Fibroblast of lung (primary cell): ENCODE measurements at places on chromosomes 13 and 19.

DNA sequence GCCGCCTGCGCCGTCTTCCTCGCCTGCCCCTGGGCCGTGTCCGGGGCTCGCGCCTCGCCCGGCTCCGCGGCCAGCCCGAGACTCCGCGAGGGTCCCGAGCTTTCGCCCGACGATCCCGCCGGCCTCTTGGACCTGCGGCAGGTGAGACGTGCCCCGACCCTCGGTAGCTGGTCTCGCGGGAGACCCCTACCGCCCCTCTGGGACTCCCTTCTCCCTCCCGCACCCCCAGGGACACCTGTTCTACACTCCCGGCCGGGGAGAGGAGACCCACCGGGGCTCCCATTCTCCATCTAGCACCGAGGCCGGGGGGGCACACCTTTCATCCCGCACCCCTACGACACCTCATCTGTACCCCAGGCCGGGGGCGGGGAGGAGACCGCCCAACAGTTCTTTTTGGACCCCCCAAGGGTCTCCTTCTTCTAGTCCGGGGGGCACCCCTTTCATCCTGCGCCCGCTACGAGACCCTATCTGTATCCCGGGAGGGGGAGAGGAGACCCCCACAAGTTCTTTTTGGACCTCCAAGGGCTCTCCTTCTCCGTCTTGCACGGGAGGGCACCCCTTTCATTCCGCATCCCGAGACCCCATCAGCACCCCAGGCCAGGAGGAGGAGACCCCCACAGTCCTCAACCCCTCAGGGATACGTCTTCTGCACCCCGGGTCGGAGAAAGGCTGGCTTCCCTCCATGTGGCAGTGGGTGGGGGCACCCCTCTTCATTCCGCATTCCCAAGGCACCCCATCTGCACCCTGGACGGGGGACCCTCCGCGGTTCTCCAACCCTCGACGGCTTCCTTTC is 533 bp downstream of the TNFSF9 start:
- no peak for DNase-seq

DNA sequence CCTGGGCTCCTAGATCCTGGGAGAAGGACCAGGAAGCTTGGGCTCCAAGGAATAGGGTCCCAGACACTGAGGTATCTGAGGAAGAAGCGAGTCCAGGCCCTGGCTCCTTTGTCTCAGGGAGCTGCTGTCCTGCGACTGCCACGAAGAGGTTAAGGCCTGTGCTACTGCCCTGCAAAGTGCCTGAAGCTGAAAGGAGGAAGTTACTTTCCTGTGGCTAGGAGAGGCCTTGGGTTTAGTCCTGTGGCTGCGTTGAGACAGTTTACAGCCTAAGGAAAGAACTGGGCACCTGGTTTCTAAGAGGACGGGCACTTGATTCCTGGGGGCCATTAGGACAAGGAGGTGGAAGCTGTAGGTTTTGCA is 2.8 kb downstream of the MYADM start:
- DNase-seq, result peak; percentile 20

- DNase-seq, result peak; percentile 58
Observed at GRCh38 chr13:60431108-60431700, 34.2 kb downstream of the TDRD3 start.

DNA sequence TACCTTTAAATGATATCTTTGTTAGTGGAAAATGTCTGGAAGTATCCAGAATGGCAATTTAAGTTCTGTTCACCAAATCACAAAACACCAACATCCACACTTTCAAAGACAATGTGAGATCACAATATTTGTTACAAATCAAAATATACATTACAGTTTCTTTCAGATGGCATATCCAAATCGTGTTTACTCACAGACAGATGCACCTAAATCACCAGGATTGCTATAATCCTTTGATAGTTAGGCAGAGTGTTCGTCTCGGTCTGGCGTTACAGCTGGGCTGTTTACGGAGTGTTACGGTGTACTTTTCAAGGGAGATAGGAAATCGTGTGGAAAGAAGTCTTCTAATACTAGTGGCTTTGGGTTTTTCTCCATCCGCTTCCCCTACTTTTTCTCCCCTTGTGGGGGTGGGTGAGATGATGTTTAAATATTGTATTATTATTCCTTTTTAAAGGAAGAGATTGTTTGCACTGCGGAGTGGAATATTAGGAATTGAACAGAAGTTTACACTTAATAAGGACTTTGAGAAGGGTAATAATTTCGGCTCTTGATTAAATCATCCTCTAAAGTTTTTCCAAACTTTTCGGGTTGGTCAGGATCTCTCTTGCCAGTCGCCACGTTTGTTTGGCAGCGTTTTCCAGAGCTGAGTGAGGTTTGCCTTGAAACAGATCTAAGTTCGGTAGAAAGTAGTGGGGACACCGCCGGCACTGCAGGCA is 1.8 kb downstream of the MAB21L1 start:
- no peak for DNase-seq

DNA sequence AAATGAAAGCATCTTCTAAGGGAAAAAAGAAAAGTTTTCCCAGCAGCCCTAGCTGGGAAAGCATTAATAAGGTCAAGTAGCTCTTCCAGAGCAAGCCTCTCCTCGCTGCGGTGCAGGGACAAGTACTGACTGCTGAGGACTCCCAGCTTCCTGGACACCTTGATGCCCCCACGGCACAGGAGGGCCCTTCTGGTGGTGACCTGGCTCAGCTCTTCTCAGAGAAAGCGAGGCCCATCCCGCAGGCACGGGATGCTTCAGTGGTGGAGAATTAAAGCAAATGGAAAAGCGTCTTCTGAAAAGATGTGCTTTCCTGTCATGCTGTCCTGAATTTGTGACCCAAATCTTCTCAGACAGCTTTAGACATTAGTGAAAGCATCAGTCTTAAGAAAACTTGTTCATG is 38.8 kb upstream of the LATS2 start:
- DNase-seq, result no peak

GRCh38 chr19:13163609-13164342 is 13.6 kb downstream of the IER2 start:
- peak; percentile 85 for DNase-seq

DNA sequence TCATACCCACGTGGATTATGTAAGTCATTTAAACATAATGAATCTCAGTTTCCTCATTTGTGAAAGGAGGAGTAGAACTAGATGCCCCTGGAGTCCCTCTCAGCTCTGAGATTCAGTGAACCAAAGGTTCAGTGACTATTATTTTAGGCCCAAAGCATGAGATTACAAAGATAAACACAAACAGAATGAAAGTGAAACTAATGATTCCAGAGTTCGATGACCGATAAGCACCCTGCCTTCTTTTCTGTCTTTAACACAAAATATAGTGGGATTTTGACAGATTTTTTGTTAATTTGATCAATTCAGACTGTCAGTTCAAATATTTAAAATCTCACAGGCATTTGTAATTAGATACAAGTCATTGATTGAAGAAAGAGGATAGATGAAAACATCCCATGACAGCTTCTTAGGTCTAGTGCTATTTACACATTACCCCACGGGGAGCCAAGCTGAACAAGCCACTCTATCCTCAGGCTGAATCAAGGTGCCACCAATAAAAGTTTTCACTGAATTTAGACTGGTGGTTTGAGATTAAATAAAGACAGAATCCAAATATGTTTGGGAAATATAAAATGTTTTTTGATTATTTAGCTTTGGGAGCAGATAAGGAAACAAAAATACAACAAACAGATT is 64.6 kb upstream of the RAP2A start:
- DNase-seq, result peak; percentile 48

GRCh38 chr13:114222461-114222968 is 12.2 kb upstream of the CDC16 start:
- DNase-seq, result peak; percentile 39

DNA sequence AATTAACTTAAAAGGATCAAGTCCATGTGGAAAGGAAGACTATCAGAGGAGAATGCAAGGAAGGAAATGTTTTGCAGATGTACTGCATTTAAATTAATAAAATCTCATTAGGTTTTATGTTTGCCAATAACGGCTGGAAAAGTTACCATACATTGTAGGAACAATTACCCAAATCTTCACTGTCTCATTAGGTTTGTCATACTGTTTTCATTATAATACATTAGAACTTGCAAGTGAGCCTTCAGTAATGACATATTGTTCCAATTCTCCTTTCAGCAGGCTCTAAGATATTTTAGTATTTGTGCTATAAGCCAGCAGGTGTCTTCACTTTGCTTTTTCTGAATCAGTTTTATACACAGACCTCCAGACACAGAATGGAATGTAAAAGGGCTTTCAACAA is 661.6 kb upstream of the KLHL1 start:
- no peak for DNase-seq

- DNase-seq, result no peak
Observed at GRCh38 chr19:30062907-30063649, 121.0 kb downstream of the URI1 start.

DNA sequence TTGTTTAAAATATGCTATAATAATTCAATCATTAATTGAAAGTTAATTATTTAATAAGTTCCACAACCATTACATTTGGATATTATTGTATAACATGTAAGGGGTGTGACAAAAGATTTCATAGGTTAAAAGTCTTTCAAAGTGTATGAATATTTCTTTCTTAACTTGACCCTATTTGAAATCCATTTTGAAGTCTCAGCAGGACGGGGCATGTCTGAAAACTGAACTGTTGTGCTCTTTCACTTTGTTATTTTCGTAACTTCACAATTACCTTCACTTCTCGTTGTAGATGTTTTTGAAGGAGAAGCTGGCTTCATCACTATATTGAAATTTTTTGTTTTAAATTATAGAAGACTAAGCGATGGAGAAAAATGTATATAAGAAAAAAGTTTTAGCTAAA is 1775.7 kb downstream of the PCDH9 start:
- DNase-seq, result no peak

DNA sequence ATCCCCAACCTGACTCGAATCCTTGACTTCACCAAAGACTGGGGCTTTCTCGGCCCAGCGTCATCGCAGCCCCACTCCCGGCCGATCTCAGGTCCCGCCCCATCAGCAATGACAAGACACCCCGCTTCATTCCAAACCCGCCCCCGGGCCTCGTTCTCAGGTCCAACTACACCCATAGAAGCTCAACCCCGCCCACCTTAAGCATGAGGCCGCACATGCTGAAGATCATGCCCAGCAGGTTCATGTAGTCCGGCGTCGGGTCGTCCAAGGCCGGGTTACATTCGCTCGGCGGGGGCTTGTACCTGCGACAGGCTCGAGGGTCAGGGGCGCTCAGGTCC is 2.3 kb downstream of the WDR83 start:
- peak; percentile 55 for DNase-seq

DNA sequence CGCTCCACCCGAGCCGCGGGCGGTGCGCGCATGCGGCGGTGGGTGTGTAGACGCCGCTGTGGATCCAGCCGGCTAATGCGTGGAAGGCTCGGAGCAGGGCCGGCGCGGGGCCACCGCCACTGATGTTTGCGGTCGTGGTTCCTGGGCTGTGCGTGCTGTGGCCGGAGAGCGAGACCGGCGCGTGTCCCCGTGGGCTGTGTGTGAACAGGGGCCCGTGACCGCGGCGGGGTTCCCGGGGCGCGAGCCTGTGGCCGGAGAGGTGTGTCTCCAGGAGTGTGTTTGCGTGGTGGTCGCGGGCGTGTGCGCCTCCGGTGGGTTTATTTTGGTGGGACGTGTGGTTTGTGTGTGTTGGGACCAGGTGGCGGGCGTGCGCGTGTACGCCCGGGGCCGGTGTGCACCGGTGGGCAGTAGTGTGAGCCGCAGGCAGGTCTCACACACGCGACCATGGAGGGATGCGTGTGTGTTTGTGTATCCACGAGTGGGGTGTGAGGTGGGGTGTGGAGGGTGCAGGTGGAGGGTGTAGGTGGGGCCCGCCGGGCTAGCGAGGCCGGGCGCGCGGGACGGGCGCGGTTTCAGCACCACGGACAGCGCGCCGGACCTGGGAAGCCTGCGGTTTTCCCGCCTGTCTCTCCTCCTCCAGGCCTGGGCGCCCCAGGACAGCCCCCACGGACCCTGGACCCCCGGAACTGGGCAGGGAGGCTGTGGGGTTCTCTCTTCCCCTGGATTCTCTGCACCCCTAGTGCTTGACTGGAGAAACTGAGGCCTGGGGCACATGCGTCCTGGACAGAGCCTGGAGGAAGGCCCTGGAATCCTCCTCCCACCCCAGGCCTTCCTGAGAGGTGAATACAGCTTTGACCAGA is 1.6 kb downstream of the HCN2 start:
- no peak for DNase-seq

DNA sequence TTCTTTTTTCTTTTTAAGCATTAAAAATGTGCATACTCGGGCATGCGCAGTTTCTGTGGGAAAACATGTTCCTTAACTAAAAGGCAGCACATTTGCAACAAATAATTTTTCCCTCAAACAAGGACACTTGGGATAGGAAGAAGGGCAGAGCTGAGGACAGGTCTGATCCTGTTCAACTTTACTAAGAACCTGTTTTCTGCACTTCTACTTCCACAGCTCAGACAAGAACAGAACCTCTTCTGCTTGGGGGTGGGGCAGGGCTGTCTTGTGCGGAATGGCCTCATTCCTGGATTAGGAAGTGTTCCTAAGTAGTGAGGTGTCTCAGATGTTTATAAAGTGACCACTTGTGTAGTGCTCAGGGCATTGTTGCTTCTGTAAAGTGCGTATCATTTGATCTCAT is 18.3 kb downstream of the SAFB start:
- DNase-seq, result no peak

DNA sequence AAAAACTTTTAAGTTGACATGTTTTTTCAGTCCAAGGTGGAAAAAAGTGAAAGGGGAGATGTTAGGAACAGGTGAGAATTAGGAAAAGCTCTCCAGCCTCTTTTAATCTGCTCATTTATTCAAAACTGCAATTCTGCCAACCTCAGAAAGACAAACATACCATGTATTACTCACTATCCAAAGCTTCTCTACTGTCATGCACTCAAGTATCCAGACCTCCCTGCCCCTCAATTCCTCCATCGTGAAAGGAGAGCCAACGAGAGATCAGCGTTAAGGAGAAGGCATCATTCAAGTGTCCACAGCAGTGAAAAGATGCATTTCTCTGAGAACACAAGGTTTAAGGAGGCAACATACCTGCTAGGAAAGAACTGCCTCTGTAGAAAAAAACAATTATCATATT is 24.5 kb downstream of the DIAPH3 start:
- DNase-seq, result no peak

DNA sequence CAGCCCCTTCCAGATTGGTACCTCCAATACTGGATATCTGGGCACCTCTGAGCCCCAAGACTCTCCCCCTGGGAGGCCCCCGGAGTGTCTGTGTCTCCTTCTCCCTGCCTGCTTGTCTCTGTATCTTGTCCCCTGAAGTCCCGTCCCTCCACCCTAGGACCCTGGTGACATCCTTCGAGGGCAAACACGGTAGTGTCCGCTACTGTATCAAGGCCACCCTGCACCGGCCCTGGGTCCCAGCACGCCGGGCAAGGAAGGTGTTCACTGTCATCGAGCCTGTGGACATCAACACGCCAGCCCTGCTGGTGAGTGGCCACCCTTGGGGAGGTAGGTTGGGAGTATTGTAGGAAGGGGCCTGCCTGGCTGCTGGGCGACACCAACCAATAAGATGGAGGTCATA is 844 bp downstream of the ARRDC2 start:
- DNase-seq, result no peak

- DNase-seq, result peak; percentile 99
Observed at GRCh38 chr19:35745328-35746086, at the start of the genes PSENEN and U2AF1L4. Gene PSENEN, plus strand, starts transcription at chr19:35745651. Its CDS starts 280 bp downstream, at chr19:35745931. Gene U2AF1L4, minus strand, starts transcription at chr19:35745418. Its CDS starts 27 bp downstream, at chr19:35745391.
